HepG2 (cell line): ENCODE measurements at places on chromosomes 1 and 21. TPM values are rescaled to one million over a fixed set of nuclear protein-coding genes. Genes with fewer than 3 reads are reported as not detected.

The LMO4 gene
- 18.2 and 19.3 TPM in 2 replicates for total RNA-seq

The SLC22A15 gene
- total RNA-seq: 0.24 and 0.27 TPM in 2 replicates

The OR2T29 gene
- total RNA-seq: not detected in 2 replicates

The PKP1 gene
- total RNA-seq: not detected in 2 replicates

The ILDR2 gene
- 0.04 and 0.17 TPM in 2 replicates for total RNA-seq

The IQCC gene
- 2.3 and 3.0 TPM in 2 replicates for total RNA-seq

The TNFSF4 gene
- 2.4 and 3.2 TPM in 2 replicates for total RNA-seq

The FMO3 gene
- not detected in 2 replicates for total RNA-seq

The GNAT2 gene
- total RNA-seq: 0.20 and 0.24 TPM in 2 replicates

The OR10J1 gene
- total RNA-seq: not detected in 2 replicates

The BNIPL gene
- 0.20 and 0.40 TPM in 2 replicates for total RNA-seq

The GPR52 gene
- total RNA-seq: 1.5 TPM in 1 of 2 replicates, not detected in the other

The ARHGEF16 gene
- total RNA-seq: 15.9 and 20.3 TPM in 2 replicates
